Large intestine (tissue), 12 donors: ENCODE measurements at places on chromosomes 7 and 10.

DNA sequence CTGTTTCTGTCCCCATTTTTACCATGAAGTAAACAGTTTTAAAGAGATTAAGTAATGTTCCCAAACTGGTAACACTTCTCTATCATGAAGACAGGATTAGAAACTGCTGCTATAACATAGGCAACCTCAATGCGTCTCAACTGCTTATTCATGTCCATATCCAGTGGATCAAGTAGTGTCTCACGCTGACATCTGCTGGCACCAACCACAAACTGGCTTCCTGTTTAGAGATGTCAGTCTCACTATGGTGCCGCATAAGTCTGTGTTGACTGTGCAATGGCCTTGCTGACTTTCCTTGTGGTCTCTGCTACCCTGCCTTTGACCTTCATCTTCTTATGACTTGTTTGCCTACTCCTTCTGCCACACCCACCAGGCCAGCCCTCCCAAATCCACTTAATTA, 369.6 kb upstream of the DPP6 start:
- no peak for DNase-seq

GRCh38 chr10:115052226-115052625, 40.9 kb upstream of the ATRNL1 start:
- DNase-seq: no peak

GRCh38 chr10:11189582-11190376, 172.1 kb downstream of the CELF2 start:
- DNase-seq: no peak

GRCh38 chr7:117424090-117424829, 3.0 kb downstream of the ASZ1 start:
- no peak for DNase-seq
